ENCODE measurements at places on chromosomes 3 and 15.

DNA sequence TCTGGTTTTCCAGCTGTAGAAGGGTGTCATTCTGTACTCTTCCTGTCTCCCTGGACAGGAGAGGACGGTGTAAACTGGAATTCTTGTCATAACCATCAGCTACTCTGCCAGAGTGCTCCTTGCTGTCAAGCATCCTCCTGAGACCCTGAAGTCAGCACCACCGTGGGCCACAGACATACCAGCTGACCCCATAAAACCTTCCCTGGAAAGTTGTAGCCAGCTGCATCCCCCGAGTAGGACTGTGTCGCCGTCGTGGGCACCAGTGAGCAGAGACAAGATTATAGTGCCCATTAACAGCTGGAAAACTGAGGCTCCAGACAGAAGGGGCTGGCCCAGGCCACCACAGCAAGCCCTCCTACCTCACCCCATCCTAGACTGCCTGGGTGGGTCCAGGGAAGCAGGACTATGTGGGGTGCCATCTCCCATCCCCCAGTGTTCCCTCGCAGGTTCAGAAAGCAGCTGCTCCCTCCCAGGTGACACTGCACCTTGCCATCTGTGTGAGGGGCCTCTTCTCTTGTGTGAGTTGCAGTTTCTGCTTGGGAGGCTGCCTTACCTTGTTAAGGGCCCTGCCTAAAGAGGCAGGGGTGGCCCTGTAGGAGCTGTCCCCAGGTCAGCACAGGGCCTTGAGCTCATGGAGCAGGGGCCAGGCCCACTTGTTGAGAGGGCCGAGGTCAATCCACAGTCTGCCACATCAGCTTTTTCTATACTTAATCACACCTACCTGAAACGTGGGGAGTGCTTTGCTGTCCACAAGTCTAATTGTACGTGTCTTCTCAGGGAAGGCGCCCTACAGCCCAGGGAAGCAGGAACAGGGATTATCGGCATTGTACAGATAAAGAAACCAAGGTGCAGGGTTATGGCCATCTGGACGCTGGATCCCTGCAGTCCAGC, 191.9 kb upstream of the LINGO1 start:
- DNase-seq, result no peak

DNA sequence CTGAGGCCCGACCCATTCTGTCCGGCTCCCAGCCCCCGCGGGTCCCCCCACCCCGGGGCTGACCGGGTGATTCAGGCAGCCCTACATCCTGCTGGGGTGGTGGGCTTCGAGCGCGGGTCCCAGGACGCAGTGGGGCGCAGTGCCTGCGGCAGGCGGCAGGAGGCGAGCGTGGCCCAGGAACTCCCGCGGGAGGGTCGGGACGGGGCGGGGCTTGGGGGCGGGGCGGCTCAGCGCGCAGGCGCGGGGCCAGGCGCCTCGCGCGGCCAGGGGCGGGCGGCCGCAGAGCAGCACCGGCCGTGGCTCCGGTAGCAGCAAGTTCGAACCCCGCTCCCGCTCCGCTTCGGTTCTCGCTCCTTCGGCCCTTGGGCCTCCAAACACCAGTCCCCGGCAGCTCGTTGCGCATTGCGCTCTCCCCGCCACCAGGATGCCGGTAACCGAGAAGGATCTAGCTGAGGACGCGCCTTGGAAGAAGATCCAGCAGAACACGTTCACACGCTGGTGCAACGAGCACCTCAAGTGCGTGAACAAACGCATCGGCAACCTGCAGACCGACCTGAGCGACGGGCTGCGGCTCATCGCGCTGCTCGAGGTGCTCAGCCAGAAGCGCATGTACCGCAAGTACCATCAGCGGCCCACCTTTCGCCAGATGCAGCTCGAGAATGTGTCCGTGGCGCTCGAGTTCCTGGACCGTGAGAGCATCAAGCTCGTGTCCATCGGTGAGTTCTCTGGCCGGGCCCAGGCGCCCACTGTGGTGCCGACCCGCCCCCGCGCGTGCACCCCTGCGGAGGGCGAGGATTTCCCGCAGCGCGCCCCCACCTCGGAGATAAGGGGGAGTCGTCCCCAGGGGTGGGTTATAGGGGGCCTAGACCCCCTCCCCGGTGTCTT, at the start of gene FLNB:
Gene FLNB (plus strand): TSS at position 282 of the 885 bp plus-strand sequence. CDS start 143 bp downstream, at position 425.
- peak; percentile 25 for DNase-seq

DNA sequence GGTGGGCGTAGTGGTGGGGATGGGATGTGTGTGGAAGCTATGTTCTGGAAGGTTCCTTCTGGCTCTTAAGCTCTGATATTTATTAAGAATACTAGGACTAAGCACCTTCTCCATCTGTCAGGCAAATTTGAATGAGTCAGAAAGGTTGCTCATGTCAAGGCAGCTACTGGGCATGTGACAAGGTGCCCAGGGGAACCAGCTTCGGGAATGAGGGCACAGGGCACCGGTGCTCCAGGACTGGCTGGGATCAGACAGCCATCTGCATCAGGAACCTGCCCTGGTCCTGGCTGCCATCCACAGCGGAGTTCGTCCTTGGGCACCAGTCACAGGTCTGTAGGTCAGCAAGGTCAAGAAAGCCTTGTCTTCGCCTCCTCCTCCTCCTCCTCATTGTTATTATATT, 32.5 kb downstream of the CA12 start:
- DNase-seq, result no peak

GRCh38 chr3:17798000-17798399, 55.6 kb upstream of the TBC1D5 start:
- no peak for DNase-seq

- DNase-seq, result no peak
These were observed 59.3 kb downstream of the CEP152 start for GRCh38 chr15:48751595-48751994.

- DNase-seq, result no peak
These were observed 142.3 kb upstream of the MEF2A start for GRCh38 chr15:99423186-99424130.

DNA sequence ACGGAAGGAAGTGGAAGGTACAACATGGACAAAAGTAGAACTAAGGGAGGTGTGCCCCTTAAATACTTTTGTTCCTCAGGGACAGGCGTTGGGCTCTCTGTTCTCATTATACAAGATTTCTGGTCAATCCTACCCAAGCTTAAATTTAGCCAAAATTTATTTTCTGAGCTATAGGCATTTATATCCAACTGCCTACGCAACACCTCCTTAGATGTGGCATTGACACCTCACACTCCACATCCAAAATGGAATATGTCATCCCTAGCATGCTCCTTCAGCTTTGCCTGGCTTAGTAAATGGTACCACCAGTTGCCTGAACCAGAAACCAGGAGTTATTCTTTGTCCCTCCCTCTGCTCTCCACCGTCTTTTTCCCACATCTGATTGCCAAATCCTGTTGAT, 26.2 kb downstream of the FANCD2OS start:
- no peak for DNase-seq

DNA sequence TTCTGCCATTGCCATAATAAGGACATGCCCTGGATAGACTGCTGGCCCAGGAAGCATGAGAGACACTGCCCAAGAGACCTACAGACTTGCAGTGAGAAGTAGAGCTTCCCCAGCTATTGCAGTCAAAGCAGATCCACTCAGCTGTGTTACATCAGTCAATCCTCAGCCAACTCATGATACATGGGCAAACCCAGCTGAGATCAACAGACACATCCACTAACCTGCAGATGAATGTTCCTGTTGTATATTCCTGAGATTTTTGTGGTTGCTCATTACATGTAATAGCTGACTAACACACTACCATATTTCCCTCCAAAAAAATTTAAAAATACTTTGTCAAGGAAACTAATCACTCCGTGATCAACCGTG, 68.6 kb downstream of the DCLK3 start:
- DNase-seq, result no peak

DNA sequence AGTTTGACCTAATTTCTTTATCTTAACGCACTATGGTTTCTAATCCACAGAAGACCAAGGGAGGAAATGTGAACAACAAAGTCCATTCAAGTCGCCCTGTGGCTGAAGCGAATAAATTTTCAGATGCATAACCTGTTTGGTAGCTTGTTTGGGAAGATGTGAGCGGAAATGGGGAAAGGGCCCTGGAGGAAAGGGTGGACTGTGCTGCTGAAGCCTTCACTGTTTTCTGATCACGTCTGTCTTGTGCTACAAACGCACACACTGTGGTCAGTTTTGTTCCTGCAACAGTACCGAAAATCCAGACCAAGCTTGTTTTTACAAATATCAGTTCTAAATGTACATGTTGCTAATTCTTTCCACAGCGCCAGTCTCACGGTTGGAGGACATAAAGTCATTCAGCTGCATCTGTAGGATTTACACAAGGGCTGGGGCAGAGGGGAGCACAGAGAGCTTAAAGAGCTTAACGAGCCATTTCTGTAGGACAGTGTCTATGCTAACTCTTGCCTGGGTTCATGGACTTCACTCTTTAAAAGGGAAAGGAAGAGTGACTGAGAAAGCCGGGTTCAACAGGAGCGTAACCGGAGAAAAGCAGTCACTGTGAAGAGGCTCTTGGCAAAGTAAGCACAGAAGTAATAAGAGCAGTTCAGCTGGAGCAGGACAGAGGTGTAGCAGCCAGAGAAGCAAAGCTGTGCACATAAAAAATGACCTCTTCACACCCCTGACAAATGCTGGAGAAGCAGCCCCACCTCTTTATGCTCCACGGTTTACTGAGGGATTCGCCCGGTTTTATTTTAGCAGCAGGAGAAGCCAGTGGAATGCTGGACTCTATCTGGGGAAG, 66.6 kb downstream of the USF3 start:
- no peak for DNase-seq

GRCh38 chr15:90664650-90665287, 52.4 kb upstream of the BLM start:
- no peak for DNase-seq

DNA sequence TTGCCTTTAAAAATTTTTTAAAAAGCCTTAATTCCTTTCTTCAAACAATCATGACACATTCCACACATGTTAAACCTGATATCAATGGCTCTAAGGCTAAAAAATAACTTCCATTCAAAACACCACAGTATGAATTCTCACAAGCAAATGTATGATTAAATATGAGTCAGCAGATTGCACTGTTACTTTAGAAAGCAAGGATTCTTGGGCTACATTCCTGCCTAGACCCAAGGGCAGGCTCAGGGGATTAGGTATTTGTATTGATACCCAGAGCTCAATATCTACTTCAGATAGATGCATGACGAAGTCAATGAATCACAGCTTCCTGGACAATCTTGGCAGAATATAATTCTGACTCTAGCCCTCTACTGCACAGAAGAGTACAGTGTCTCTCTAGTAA, 65.7 kb downstream of the RARB start:
- DNase-seq, result no peak

- DNase-seq, result no peak
These were observed 15.3 kb upstream of the SUSD5 start for GRCh38 chr3:33233884-33234283.

- DNase-seq, result no peak
These were observed 32.5 kb upstream of the SLC2A2 start for GRCh38 chr3:171058873-171059603.

GRCh38 chr3:114454551-114455251, 160.9 kb downstream of the TIGIT start:
- no peak for DNase-seq

DNA sequence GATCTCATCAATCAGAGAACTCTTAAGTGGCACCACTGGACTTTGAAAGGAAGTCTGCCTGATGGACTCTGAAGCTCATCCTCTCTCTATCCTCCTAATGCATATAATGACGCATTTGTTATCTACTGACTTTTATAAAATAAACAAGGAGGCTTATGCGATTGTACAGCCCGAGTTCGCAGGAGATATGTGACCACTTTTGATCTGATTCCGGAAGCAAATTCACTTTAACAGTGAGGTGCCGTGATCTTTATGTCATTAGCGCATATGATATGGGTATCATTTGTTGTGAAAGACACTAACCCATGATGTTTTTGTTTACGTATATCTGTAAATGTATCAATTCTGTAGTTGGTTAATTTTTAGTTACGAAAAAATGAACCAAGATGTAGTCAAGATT, 427 bp upstream of the RNF111 start:
- DNase-seq, result no peak

DNA sequence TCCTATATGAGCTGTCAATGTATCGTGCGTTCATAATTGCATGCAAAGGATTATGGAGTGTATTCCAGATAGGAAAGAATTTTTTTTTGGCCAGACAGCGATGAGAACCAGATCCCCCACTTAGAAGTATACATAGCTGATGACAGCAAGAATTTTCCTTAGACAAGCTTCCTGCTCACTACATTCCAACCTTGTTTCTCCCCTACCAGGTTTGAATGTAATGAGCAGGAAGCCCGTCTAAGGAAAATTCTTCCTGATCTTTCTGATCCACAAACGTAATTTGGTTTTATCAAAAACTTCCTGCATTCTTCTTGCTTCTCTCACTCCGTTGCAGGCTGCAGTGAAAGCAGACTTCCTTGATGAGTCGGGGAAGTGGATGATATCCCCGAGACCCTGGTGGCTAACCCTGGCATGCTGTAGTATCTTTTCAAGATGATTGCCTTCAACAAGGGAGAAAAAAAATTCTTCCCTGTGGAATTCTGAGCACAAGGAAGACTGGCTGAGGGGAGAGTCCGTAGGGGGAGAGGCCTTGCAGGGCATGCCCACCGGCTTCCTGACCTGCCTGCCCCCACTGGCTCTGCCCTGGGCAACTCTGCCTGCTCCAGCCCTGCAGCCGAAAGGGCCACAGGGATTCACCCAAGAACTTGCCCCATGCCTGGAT, 243.1 kb downstream of the TLE3 start:
- DNase-seq, result no peak

DNA sequence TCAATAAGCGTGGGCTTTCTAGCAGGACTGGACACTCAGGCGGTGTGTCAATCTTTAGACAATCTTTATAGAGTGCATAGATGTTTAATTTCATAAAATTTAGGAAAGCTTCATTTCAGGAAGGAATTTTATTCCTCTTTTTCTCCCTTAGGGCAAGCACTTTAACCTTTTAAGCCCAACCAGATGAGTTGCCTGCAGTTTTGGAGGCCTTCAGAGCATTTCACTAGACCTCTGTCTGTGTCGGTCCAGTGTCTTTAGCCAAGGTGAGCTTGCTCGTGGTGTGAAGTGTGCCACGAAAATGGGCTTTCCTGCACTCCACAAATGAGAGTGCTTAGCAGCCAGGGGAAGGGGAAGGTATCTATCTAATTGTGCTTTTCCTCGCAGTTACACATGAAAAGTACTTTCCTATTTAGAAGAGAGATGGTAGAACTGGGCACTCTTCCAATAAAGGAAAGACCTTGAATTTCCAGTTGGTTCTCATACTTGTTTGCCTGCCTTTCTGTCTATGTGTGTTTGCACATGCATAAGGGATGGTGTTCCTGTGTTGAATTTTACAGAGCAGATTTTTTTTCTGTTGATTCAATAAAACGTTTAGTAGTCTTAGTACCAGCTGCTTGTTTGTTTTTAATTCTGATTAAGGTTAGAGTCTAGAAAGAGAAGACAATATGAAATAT, 53.6 kb downstream of the FEZF2 start:
- DNase-seq, result no peak

GRCh38 chr3:14320219-14320618, 82.2 kb upstream of the SLC6A6 start:
- no peak for DNase-seq

DNA sequence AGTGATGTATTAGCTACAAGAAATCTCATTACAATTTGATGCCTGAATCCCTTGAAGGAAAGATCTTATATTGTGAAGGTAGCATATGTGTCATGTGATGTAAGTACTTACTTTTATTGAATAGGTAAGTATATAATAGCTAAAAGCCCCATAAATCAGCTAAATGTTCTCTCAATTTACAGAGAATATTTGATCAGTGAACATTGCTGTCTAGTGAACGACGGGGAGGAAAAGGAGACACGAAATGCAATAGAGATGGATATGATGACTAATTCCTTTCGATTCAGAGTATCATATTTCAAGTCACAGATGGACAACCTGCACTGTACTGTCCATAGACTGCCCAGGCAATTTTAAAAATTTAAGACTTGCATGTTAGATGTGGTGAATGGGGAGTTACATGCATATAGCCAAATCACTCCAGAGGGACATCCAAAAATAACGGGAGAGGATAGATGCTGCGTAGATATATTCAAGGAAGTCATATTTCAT, 462.1 kb upstream of the CDIN1 start:
- DNase-seq, result no peak

Measured in hematopoietic multipotent progenitor cell treated with erythropoietin and hydrocortisone succinate and interleukin-3 and kit ligand, for 17 days (in vitro differentiated cells).